ENCODE measurements at places on chromosomes 1 and 21. TPM values are rescaled to one million over a fixed set of nuclear protein-coding genes. Genes with fewer than 3 reads are reported as not detected.

ORC1 gene
- 3.6 TPM for polyA plus RNA-seq

SAMD13 gene
- polyA plus RNA-seq = 0.45 TPM

NEXN gene
- 10.9 TPM for polyA plus RNA-seq

LCE2A gene
- polyA plus RNA-seq = not detected

ZNF593OS gene
- 0.12 TPM for polyA plus RNA-seq

TGFBR3 gene
- 3.8 TPM for polyA plus RNA-seq

CA14 gene
- polyA plus RNA-seq = 0.06 TPM

KPRP gene
- polyA plus RNA-seq = 0.44 TPM

KRTAP7-1 gene
- not detected for polyA plus RNA-seq

ATP5PO gene
- 246 TPM for polyA plus RNA-seq

HCRTR1 gene
- polyA plus RNA-seq = not detected

TNN gene
- 0.08 TPM for polyA plus RNA-seq

TTF2 gene
- polyA plus RNA-seq = 6.7 TPM

CSF3R gene
- 1.9 TPM for polyA plus RNA-seq

FCMR gene
- 0.90 TPM for polyA plus RNA-seq

Data from esophagus (tissue), 2 donors.